Kidney (tissue), 22 donors: ENCODE measurements at places on chromosomes 1 and 21. TPM values are rescaled to one million over a fixed set of nuclear protein-coding genes. Genes with fewer than 3 reads are reported as not detected.

GRCh38 chr1:197519741-197520334 lies 251.8 kb downstream of the CRB1 start:
- no peak for DNase-seq
- H3K4me1 ChIP-seq, result no peaks in the 10 kb centered on the region
- H3K4me3 ChIP-seq, result no peak overlapping the region
- H3K27ac ChIP-seq, result no peak overlapping the region
- no peaks in the 10 kb centered on the region for H3K36me3 ChIP-seq

- peaks cover 12% of the 10 kb centered on the region for H3K4me1 ChIP-seq
- peak overlapping the region; percentile 5 for H3K4me3 ChIP-seq
- no peaks in the 10 kb centered on the region for H3K36me3 ChIP-seq
- peak overlapping the region; percentile 67 for H3K27ac ChIP-seq
- H3K27me3 ChIP-seq, result no peaks in the 10 kb centered on the region
Observed at GRCh38 chr1:218459878-218460711, 115.0 kb downstream of the TGFB2 start.

DPT gene
- 4.8 TPM for polyA plus RNA-seq

KCNJ9 gene
- polyA plus RNA-seq, result 0.09 TPM
